ENCODE measurements at places on chromosomes 5 and 9.

DNA sequence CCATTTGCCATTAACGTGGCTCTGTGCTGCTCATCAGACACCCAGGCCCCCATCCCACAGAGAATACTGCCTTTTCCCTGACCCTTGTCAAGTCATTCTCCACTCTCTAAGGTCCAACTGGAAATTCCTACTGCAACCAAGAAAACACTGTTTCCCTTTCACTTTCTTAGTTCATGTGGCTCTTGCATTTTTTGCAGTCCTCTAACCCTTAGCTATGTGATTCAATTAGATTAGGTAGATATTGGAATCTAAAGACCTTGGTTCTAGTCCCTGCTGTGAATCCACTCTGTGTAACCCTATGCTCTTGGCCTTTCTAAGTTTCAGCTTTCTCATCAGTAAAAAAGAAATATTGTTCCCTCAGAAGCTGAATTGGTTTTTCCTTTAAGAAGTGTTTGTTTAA lies 649.4 kb downstream of the CCDC171 start:
- no peak for DNase-seq

DNA sequence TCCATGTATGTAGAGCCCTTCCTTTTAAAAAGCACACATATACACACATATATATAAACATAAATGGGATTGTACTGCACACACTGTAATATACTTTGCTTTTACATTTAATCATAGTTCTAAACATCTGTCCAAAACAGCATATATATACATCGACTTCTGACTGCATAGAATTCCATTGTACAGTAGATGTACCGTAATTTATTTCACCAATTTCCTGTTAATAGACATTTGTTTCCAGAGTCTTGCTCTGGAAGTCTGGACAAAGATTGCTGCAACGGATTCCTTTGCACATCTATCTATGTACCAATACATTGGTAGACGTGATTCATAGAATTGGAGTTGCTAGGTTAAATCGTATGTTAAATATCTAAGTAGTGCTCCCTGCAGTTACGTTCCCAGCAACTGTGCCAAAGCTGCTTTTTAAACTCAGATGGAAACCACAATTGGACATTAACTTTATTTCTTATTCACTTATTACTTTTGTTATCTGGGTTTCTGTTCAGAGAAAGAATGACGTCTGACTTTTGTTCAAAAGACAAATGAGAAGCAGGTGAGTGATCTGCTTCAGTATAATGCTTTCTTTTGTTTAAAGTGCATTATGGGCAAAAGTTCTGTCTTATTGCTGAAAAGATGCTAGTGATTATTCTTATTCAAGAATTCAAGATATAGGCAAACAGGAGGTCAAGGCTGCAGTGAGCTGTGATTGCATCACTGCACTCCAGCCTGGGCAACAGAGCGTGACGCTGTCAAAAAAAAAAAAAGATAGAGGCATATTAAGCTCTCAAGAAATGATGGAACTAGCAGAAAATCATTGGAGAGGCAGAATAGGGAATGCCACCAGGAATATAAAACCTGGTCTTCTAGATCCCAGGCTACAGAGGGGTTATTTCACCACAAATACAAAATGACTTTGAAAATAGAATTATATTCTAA lies 138.2 kb downstream of the FGF1 start:
- DNase-seq = no peak

GRCh38 chr9:111294691-111295451 lies 35.2 kb downstream of the OR2K2 start:
- DNase-seq = no peak

- DNase-seq = no peak
Observed at GRCh38 chr9:34663303-34663605, 797 bp upstream of the CCL27 start.

DNA sequence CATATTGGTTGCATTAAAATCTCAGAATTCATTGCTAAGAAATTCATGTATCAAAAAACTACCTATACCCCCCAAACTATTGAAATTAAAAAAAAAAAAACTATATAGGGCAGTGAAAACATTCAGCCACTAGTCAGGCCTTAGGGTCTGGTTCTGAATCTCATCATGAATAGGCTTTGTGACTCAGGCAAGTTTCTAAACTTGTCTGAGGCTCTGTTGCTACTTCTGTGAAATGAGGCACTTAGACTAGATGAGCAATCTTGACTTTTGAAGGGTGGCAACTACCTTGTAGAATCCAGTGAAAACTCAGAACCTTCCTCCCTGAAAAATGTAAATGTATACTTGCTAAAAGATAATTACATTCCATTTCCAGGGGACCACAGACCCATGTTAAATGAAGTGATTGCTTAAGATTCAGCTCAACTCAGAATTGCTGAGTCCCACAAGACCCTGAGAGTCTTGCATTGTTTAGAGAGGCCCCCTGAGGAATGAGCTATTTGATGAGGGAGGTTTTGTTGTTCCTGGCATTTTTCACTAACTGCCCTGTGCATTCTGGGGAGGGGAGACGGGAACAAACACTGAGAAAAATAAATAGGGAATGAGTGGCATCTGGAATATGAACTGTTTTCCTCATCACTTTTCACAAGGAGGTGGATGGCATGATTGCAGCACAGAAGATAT lies 29.5 kb downstream of the RAI14 start:
- no peak for DNase-seq

- no peak for DNase-seq
Observed at GRCh38 chr5:1018596-1018995, 10.0 kb downstream of the NKD2 start.

DNA sequence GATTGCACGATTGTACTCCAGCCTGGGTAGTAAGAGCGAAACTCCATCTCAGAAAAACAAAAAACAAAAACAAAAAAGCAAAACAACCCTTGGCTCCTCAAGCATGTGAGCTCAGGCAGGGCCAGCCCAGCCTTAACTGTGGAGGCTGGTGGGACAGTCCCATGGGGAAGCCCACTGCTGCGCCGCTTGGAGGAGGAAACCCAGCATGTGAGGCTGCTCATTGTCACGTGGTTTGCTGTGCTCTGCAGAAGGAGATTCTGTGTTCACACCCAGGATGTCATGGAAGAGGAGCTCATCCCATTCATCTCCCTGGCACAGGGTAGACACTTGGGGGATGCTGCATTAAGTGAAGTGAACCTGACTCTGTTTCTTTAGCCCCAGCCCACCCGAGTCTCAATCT lies 4.0 kb downstream of the ZBED3 start:
- no peak for DNase-seq

- DNase-seq = peak; percentile 57
Observed at GRCh38 chr5:111461255-111461671, 51.1 kb downstream of the STARD4 start.

GRCh38 chr5:57494104-57495098 lies 11.8 kb upstream of the ACTBL2 start:
- peak; percentile 53 for DNase-seq

GRCh38 chr9:132894346-132894745 lies 15.6 kb downstream of the SPACA9 start:
- no peak for DNase-seq

- no peak for DNase-seq
Observed at GRCh38 chr5:9851458-9851857, 221.3 kb upstream of the TAS2R1 start.

DNA sequence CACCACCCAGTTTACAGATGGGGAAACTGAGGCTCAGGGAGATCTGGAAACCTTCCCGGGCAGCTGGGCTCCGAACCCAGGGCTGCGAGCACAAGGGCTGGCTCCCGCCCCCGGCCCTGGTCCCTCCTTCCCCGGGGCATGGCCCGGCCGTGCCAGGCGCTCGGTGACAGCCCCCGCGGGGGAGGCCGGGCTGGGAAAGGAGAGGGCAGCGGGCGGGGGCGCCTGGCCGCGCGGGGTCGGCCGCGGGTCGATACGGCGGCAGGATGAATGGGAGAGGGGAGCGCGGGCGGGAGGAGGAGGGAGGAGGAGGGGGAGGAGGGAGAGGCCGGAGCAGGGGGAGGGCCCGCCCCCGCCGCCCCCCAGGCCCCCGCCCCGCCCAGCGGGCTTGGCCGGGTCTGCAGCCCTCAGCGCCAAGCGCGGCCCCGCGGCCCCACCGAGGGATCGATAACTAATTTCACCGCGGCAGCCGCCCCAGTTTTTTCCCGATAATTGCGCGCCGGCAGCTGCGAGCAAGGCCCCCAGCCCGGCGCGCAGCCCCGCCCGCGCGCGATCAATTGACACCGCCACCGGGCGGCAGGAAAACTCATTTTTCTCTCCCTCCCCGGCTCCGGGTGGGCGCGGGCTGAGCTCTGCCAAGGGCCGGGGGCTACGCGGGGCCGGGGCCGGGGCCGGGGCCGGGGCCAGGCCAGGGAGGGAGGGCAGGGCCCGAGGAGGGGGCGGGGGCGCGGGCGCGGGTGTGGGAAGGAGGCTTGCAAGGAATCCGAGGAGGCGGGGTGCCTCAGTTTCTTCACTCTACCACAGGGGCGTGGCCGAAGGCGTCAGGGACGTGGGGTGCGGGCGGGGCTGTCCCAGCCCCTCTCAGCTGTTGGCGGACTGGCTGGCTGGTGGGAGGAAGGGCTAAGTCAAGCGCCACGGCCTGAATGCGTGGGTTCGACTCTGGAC lies 52.1 kb downstream of the C9orf50 start:
- DNase-seq = peak; percentile 19

DNA sequence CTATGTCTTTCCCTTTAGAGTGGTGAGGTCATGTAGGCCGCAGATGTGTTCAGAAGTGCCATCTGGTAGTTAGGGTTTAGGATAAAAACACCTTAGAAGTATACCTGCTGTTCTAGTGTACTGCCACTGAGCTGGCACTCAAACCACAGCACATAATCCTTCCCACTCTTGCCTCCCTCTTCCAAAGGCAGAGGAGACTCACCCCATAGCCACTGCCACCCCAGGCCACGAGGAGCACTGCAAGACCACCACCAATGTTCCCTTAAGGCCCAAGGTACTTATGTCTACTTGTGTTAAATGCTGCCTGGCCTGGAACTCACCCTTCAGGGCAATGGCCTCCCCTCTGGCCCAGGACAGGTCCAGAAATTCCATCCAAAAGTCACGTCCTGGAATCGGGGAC lies 379.5 kb upstream of the EDIL3 start:
- no peak for DNase-seq

DNA sequence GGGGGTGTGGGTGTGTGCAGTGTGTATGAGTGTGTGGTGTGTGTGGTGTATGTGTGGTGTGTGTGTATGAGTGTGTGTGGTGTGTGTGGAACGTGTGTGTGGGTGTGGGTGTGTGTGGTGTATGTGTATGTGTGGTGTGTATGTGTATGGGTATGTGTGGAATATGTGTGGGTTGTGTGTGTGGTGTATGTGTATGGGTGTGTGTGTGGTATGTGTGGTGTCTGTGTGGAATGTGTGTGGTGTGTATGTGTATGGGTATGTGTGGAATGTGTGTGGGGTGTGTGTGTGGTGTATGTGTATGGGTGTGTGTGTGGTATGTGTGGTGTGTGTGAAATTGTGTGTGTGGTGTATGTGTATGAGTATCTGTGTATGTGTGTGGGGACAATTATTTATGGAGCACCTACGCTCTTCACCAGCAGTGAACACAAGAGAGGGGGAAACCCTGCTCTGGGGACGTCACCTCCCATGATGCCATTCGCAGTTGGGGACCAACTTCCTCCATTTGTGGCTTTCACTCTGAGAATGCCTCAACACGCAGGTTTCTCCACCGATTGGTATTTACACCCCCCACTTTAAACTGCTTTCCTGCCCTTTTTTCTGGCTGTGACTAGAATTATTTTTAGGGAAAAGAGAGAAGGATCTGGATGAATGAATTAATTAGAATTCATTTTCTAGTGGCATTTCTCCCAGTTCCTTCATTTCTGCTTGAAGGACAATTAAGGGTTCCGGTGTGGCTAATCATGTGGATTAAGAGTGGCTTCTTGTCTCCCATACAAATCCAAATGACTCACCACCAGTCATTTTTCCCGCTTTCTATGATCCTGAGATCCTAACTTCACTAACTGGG lies 238.1 kb downstream of the ROR2 start:
- no peak for DNase-seq

GRCh38 chr5:151338734-151339133 lies 8.6 kb downstream of the SLC36A2 start:
- no peak for DNase-seq

DNA sequence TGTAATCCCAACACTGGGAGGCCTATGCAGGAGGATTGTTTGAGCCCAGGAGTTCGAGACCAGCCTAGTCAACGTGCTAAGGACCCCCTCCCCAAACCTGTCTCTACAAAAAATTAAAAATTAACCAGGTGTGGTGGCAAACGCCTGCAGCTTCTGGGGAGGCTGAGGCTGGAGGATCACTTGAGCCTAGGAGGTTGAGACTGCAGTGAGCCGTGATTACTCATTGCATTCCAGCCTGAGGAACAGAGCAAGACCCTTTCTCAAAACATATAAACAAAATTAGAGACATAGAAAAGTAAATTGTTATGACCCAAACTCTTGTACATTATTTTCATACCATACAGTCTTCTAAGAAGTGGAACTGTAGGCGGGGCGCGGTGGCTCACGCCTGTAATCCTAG lies 1.1 kb downstream of the GPR107 start:
- no peak for DNase-seq

DNA sequence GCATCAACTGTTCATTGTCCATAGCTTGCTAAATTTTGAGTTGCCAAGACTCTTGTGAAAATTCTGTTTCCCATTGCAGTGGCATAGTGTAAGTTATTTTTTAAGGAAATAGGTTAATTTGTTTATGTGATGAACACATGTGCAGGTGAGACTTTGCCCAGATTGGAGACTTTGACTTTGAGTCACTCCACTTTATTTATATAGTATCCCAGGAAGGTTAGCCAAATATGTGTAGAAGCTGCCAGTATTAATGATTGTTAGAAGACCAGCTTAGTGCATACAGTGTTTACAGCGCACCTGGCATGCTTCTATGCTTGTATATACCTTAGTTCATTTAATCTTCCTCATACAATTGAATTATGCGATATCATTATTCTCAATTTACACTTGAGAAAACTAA lies 51.0 kb downstream of the MTAP start:
- no peak for DNase-seq

DNA sequence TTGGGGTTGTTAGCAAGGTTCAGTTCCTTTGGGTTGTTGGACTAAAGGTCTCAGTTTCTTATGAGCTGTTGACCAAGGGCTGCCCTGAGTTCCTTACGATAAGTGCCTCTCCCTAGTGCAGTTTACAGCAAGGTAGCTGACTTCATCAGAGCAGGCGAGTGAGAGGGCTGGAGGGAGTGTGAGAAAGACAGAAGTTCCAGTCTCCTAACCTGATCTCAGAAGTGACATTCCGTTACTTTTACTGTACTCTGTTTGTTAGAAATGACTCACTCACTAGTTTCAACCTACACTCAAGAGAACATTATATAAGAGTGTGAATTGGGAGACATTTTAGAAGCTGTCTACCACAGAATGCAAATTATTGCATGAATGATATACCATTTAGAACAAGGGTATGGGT lies 21.2 kb upstream of the IL31RA start:
- DNase-seq = no peak

- DNase-seq = no peak
Observed at GRCh38 chr9:7300484-7300883, 499.1 kb downstream of the DMAC1 start.

DNA sequence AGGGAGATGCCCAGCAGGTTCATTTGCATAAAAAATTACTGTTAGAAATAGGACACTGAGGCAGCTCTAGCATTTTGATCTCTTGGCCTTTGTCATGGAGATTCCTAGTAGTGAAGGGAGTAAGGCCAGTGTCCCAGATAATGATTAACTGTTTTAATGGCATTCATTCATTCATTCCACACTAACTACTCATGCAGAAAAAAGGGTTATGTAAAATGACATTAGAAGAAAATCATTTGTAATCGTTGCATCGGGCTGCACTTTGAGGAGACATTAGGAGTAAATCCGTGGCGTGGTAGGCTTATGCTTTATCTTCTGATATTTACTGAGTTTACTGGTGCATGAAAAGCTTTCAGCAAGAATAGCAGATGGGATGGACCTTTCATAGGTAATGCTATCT lies 82.6 kb upstream of the GRHPR start:
- DNase-seq = no peak
